ENCODE measurements at places on chromosomes 2 and 18.

DNA sequence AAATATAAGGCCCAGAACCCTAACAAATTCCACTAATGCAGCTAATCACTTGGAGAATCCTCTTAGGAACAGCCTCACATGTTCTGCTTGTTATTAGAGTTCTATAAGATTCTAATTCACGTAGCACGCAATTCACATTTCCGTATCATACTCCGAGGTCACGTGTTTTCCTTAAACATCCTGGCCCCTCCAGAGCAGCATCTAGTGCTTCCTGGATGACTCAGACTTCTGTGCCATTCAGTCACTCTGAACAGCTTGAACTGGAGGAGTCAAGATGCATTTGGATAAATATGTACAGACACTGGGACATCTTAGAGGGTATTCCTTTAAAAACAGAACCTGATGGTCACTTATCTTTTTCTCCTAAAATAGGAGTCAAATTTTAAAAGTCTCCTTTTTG is 156.5 kb downstream of the MYO5B start:
- no peak for DNase-seq

GRCh38 chr2:18009891-18010290 is 131.4 kb downstream of the KCNS3 start:
- no peak for DNase-seq

GRCh38 chr2:44615950-44616518 is 254.3 kb downstream of the CAMKMT start:
- no peak for DNase-seq

GRCh38 chr2:20363578-20363977 is 12.9 kb upstream of the PUM2 start:
- DNase-seq, result no peak

Measured in naive B cell (primary cell).